ENCODE measurements at places on chromosomes 12 and 14.

DNA sequence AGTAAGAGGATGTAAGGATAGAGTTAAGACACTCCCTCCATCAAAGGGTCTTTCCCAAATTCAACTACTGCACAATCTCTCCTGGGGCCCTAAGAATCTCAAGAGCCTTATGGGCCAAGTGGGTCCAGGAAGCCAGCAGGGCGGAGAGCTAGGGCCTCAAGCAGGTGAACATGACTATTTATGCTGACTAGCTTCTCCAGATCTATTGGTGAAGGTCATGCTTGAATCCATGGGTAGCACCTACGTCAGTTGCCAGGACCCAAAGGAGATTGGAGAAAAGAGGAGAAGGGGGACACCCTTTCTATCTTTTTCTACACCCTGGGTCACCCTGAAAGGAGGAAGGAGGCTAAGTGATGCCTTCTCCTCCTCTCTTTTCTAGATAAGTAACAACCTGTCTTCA is 534.2 kb upstream of the MIS18BP1 start:
- DNase-seq = no peak

- no peak for DNase-seq
Observed at GRCh38 chr14:23831596-23831995, 122.0 kb upstream of the DHRS4 start.

DNA sequence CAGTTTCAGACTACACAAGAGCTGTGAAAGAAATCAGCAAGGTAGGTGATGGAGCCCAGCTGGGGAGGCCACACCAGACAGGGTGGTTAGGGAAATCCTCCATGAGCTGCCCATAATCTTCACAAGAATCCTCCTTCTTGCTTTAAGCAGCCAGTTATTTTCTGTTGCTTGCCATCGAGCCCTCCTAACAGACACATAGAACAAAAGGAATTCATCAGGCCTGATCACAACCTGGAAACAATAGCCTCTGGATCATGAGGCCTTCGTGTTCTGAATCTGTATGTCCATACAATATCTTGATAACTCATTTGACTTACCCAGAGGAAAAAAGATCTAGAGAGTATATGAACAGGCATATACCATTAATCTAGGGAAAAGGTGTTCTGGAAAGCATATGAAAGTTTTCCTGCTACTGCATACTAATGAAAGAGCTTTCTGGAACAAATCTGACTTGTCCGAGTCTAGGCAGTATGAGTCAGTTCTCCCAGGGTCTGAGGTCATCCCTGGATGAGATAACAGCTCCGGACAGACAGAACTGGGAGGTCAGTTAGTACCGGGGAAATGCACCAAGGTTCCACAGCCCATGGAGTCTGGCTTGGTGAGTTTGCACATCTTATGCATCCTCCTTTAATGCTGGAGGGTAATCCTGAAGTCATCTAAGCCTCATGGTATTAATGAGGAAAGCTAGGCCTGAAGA is 52.8 kb upstream of the ELK3 start:
- DNase-seq = no peak

GRCh38 chr14:60164712-60165546 is at the start of gene DHRS7:
Gene DHRS7 (minus strand): TSS chr14:60165398. CDS start chr14:60165309, 89 bp downstream.
- peak; percentile 82 for DNase-seq

- peak; percentile 87 for DNase-seq
Observed at GRCh38 chr12:102061560-102062418, at the start of gene WASHC3. Gene WASHC3 (minus strand): TSS chr12:102061991. CDS start chr12:102061962, 29 bp downstream.

DNA sequence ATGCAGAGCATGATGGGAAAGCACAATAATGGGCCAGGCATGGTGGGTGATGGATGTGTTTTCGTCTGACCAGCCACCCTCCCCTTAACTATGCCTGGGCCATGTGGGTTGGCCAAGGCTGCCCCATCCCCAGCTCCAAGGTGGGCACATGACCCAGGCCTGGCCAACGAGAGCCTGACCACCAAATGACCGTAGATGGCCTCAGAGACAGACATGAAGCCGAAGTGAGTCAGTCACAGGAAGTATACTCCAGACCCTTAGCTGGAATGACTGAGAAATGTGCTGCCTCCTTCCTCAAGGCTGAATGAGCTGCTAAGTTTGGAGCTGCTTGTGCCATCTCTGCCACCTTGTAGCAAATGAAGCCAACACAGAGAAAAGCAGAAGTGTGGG is 233.6 kb downstream of the BCL11B start:
- DNase-seq = peak; percentile 6

- DNase-seq = no peak
Observed at GRCh38 chr14:99758872-99759545, 34.2 kb upstream of the EML1 start.

- DNase-seq = no peak
Observed at GRCh38 chr14:89269404-89269803, 147.6 kb downstream of the FOXN3 start.
